Immature natural killer cell (primary cell): ENCODE measurements at places on chromosomes 7 and 10. TPM values are rescaled to one million over a fixed set of nuclear protein-coding genes. Genes with fewer than 3 reads are reported as not detected.

- H3K27ac ChIP-seq, result no peak overlapping the region
- H3K4me3 ChIP-seq, result no peak overlapping the region
- H3K27me3 ChIP-seq, result no peaks in the 10 kb centered on the region
- no peaks in the 10 kb centered on the region for H3K4me1 ChIP-seq
- no peaks in the 10 kb centered on the region for H3K36me3 ChIP-seq
Measured at GRCh38 chr10:48844616-48845015, 95.0 kb downstream of the LRRC18 start.

GRCh38 chr10:119859420-119860258 is 13.0 kb downstream of the MCMBP start:
- peaks cover 7% of the 10 kb centered on the region for H3K36me3 ChIP-seq
- H3K27me3 ChIP-seq, result no peaks in the 10 kb centered on the region
- DNase-seq, result peak; percentile 46

- no peak overlapping the region for H3K4me3 ChIP-seq
- no peaks in the 10 kb centered on the region for H3K4me1 ChIP-seq
- DNase-seq, result no peak
- H3K27ac ChIP-seq, result no peak overlapping the region
Measured at GRCh38 chr7:37511915-37512314, 63.3 kb upstream of the ELMO1 start.

- peaks cover 4% of the 10 kb centered on the region for H3K4me1 ChIP-seq
- no peak overlapping the region for H3K27ac ChIP-seq
- DNase-seq, result no peak
- peaks cover 9% of the 10 kb centered on the region for H3K27me3 ChIP-seq
Measured at GRCh38 chr7:27107391-27108381, 5.2 kb upstream of the HOXA2 start.

DNA sequence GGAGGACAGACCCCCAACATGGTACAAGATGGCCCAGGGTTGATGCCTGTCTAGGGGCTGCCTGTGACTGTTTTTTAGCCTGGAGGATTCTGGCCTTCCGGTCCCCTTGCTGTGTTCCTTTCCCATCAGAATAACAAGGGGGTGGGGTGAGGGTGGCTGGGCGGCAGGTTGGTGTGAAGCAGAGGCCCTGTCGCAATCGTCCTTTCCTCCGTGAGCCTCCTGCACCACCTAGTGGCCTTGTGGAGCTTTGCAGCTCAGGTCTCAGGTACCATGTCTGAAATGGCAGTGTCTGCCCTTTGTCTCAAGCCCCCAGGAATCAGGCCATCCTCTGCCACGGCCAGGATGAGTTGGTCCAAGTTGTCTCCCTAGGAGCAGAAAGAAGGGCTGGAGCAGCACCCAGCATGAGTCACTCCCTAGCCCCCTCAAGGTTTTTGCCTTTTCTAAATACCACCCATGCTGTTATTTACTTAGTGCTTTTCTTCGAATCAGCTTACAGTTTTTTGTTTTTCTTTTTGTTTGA is 24.2 kb downstream of the TACR2 start:
- H3K4me1 ChIP-seq, result peaks cover 11% of the 10 kb centered on the region
- H3K27ac ChIP-seq, result peak overlapping the region; percentile 81

GRCh38 chr10:71126432-71126831 is 85.9 kb upstream of the UNC5B start:
- H3K27me3 ChIP-seq, result peaks cover 15% of the 10 kb centered on the region
- no peak for DNase-seq
- H3K27ac ChIP-seq, result no peak overlapping the region
- peaks cover 13% of the 10 kb centered on the region for H3K4me1 ChIP-seq
- no peak overlapping the region for H3K4me3 ChIP-seq

DNA sequence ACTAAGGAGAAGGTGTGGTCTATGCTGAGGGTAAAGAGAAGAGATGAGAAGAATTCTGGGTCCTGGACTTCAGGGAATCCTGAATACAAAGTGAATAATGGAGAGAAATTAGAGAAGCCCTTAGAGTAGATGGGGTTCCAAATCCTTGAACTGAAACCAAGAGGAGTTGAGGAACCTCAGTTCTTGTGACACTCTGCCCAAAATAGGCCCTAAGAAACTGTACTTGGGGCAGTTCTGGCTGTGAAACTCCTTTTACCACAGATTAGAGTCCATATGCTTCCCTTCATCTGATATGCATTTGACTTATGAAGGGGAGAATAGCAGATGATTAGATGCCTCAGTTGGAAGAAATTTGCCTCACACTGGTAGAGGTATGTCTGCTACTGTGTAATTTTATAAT is 19.0 kb downstream of the TES start:
- H3K27ac ChIP-seq, result peak overlapping the region; percentile 75
- no peaks in the 10 kb centered on the region for H3K36me3 ChIP-seq
- H3K27me3 ChIP-seq, result no peaks in the 10 kb centered on the region
- DNase-seq, result no peak
- H3K4me1 ChIP-seq, result peaks cover 100% of the 10 kb centered on the region
- H3K4me3 ChIP-seq, result peak overlapping the region; percentile 71

GRCh38 chr7:31763548-31763947 is 76.5 kb downstream of the PPP1R17 start:
- no peak for DNase-seq
- no peaks in the 10 kb centered on the region for H3K36me3 ChIP-seq
- no peak overlapping the region for H3K4me3 ChIP-seq
- H3K4me1 ChIP-seq, result no peaks in the 10 kb centered on the region
- H3K27me3 ChIP-seq, result peaks cover 7% of the 10 kb centered on the region

DNA sequence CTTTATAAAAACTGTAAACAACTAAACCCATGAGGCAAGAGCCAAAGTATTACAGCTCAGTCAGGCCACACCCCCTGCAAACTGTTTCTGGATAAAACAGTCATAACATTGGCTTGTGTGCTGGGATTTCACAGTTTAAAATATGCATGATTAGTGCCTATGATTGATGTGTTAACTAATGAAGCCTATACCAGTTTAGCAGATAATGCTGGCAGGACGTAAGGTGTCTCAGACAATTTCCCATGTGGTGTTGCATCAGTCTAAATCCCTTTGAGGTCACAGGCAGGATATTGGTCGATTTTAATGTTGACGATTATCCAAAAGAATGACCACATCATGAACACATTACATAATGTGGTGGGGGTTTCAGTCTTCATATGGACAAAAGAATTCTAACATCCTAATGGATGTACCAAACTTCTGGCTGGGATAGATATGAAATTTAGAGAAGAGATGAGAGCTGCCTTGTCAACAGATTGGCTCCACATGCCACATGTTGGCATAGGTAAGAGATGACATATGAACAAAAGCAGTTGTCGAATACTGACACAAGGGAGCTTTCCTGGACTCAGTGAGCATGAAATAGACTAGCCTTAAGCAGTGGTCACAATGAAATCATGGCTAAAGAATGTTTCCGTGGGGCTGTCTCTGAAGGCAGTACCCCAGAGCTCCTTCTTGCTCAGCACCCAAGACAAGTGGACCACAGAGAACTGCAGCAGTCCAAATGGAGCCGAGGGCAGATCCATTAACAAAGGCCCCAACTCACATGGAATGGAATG is 445.6 kb downstream of the GFRA1 start:
- no peaks in the 10 kb centered on the region for H3K4me1 ChIP-seq
- H3K36me3 ChIP-seq, result peaks cover 4% of the 10 kb centered on the region
- no peak for DNase-seq

DNA sequence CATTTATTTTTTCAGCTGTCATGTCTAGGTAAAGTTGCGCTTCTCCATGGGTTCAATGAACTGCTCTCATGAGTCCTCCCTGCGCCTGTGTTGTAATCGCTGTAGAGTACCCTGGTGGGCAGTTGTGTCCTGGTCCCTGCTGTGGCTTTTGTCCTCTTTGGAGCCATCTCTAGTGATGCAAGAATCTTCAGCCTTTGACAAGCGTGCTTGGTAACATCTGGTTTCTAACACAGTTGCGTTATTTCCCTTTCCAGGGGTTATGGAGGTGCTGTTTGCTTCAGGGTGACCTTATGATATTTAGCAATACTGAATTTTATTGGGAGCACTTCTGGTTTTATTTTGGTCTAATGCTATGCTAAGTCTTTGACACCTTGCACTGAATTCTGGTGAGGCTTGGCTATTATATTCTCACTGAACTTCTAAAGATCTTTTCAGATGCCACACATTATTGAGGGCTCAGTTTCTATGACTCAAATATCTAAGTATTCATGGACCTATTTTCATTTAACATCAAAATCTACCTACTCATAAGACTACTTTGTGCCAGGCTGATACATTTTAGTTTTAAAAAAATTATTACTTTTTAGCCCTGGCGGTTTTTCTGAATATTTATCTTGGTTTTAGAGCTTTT is 88.6 kb downstream of the FANK1 start:
- no peaks in the 10 kb centered on the region for H3K27me3 ChIP-seq
- DNase-seq, result no peak
- no peak overlapping the region for H3K4me3 ChIP-seq
- H3K4me1 ChIP-seq, result peaks cover 58% of the 10 kb centered on the region

- peak overlapping the region; percentile 15 for H3K4me3 ChIP-seq
- no peak for DNase-seq
- peaks cover 14% of the 10 kb centered on the region for H3K4me1 ChIP-seq
- no peak overlapping the region for H3K27ac ChIP-seq
Measured at GRCh38 chr7:27239387-27240014, 3.1 kb upstream of the EVX1 start.

GRCh38 chr10:104641937-104642657 is 1.0 kb downstream of the SORCS3 start:
- no peak overlapping the region for H3K4me3 ChIP-seq
- no peaks in the 10 kb centered on the region for H3K36me3 ChIP-seq
- H3K27me3 ChIP-seq, result peaks cover 29% of the 10 kb centered on the region
- H3K4me1 ChIP-seq, result no peaks in the 10 kb centered on the region
- DNase-seq, result no peak
- H3K27ac ChIP-seq, result no peak overlapping the region

- no peaks in the 10 kb centered on the region for H3K36me3 ChIP-seq
- H3K27me3 ChIP-seq, result peaks cover 6% of the 10 kb centered on the region
- no peak overlapping the region for H3K4me3 ChIP-seq
- no peak overlapping the region for H3K27ac ChIP-seq
- no peak for DNase-seq
Measured at GRCh38 chr10:76942628-76943416, 694.8 kb downstream of the KCNMA1 start.

- DNase-seq, result no peak
- no peaks in the 10 kb centered on the region for H3K36me3 ChIP-seq
- no peak overlapping the region for H3K27ac ChIP-seq
- no peak overlapping the region for H3K4me3 ChIP-seq
- peaks cover 6% of the 10 kb centered on the region for H3K27me3 ChIP-seq
Measured at GRCh38 chr10:33547976-33548375, 213.5 kb upstream of the NRP1 start.

DNA sequence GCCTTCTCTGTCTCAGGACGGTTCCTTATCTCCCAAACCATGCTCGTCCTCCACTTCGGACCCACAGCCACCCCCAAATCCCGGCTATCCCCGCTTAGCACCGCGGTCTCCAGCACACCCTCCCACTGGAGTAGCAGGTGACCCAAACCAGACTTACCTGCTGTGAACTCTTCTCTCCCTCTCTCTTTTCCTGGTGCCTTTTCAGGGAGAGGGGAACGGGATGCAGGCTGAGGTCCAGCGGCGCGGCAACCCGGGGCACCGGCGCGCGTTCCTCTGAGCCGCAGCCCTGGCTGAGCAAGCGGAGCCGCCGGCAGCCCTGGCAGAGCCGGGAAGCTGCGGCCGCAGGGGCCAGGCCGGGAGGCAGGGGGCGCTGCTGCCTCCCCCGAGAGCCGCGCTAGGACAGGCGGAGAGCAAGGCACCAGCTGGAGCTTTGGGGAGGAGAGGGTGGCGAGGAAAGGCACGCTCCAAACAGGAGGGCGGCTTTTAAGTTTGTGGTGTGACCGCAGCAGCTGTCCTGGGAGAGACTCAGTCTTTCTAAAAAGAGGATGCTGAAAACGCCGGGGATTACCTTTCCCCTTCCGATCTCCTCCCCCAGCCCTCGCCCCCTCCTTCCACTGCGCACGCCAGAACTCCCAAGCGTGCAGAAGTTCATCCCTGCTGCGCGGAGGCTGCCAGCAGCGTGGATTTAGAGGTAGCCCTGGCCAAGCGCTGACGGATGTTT is at the start of gene SEMA3D:
Gene SEMA3D (minus strand): TSS at position 536 of the 721 bp plus-strand sequence. CDS start 65,165 bp downstream, outside the sequence.
- H3K27ac ChIP-seq, result no peak within 1 kb of the TSS
- DNase-seq, result no peak
- H3K4me1 ChIP-seq, result no peaks in the 10 kb centered on the region
- H3K36me3 ChIP-seq, result no peaks in the 10 kb centered on the region
- H3K4me3 ChIP-seq, result no peak within 1 kb of the TSS

GRCh38 chr10:48287417-48288391 is 13.2 kb upstream of the FRMPD2 start:
- H3K27ac ChIP-seq, result no peak overlapping the region
- peaks cover 12% of the 10 kb centered on the region for H3K27me3 ChIP-seq
- peaks cover 4% of the 10 kb centered on the region for H3K4me1 ChIP-seq
- H3K36me3 ChIP-seq, result no peaks in the 10 kb centered on the region
- no peak overlapping the region for H3K4me3 ChIP-seq

FGL2 gene
- 59.4 TPM for polyA plus RNA-seq
